ENCODE measurements at places on chromosomes 6 and 20.

GRCh38 chr20:4998160-4998651 lies 3.1 kb downstream of the SLC23A2 start:
- DNase-seq: no peak

DNA sequence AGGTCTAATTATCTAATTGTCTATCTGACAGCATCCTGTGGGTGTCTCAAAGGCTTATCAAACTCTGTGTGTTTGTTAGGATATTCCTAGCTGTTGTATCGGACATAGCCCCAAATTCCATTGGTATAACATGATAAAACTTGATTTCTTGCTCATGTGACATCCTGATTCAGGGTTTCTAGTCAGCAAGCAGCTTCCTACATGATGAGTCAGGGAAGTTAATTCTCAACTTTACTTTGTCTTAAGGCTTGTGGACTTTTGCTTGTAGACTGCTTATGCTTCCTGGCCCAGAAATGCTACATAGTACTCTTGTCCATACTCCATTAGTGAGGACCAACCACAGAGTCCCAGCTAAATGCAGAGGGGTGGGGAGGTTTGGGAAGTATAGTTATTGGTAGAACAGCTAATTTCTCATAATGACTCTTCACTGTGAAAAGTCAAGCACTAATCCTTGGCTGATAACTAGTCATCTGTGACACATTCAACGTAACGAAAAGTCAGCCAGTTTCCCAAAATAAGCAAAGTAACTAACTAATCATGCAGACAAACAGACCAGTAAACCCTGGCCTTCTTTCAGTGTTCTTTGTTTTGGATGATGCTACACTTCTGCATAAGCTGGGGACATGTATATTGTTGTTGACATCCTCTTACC lies 25.8 kb downstream of the NKAIN2 start:
- no peak for DNase-seq

- DNase-seq: no peak
Observed at GRCh38 chr6:28978959-28979561, 26.1 kb downstream of the ZNF311 start.

- DNase-seq: no peak
Observed at GRCh38 chr6:148890096-148890495, 143.3 kb downstream of the UST start.

GRCh38 chr20:346640-347316 lies at the start of gene NRSN2:
TSS of gene NRSN2 (plus strand) at chr20:347111. CDS start at chr20:349644, 2,533 bp downstream.
- DNase-seq: no peak

DNA sequence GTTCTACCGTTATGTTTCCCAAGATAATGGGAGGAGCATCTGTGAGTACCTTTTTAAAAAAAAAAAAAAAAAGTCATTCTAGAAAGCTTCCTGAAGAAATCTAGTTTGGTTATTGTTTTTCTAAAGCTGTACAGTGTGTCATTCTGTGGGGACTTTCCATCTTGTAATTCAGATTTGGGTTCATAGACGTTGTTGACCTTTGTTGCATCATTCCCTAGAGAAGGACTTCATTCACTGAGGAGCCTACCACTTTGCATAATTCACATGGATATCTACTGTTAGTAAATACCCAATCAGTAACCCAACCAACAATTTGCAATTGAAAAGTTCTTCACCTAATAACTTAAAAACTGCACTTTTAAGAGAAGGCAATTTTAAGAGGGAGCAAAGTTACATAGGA lies 60.1 kb downstream of the RPP40 start:
- no peak for DNase-seq

DNA sequence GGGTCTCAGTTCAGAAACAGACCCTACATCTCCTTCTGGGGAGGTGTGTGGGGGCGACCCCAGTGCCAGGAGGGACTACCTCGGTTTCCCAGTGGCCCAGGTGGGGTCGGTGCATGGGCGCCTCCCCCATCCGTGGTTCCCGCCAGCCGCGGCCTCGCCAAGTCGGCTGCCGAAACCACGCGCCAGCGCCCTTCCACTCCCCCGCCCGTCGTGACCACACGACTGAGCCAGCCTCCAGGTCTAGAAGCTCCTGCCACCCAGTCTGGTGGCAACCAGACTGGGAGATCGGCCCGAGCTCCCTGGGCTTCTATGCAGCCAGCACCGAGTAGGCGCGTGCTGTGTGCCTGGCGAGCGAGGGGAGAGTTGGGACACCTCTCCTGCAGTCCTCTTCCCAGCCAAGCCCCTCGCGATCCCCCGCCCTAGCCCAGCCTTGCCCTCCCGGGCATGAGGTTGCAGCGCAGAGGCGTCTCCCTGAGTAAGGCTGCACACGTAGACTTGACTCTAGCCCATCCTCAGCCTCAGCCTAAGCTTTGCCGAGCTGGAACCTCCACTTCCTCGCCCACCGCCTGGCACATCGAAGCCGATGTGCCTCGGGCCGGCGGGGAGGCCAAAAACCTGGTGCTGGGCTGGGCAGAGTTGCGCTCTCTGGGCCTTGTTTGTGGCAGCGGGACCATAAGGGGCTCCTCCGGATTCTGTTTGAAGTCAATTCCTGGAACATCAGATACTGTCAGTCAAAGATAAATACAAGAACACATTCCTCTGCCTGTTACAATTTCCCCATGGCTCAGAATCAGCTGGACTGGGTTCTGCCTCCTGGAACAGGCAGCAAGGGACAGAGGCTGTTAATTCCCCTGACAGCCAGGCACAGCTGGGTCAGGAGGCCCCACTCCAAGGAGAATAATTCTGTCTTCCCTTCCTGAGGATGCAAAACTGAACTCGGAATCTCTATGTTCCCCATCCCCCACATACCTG lies 1.5 kb upstream of the CPNE5 start:
- DNase-seq: no peak

DNA sequence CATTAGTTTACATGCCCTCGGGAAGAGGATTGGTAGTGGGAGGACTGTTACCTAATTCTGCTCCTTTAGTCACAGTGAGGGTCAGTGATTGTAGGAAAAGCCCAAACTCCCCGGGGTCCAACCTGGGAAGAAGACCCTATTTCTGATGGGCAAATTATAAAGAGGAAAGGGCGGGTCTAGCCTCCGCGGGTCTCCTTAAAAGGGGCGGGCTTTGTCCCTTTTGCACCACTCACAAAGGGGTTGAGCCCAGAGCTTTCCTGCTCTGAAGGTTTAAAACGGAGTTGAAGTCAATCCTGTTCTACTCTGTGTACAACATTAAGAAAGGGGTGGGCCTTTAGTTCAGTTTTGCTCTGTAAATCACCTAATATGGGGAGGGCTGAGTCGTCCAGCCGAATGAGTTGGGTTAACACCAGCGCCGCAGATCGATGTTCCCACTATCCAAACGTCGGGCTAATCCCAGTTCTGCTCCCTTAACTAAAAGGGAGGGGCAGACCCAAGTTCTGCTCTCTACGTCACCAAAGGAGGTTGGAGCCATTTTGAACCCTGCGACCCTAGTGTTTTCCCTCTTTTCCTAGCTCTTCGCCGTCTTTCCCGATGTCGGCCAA lies 920 bp upstream of the RNF5 start:
- peak; percentile 54 for DNase-seq

DNA sequence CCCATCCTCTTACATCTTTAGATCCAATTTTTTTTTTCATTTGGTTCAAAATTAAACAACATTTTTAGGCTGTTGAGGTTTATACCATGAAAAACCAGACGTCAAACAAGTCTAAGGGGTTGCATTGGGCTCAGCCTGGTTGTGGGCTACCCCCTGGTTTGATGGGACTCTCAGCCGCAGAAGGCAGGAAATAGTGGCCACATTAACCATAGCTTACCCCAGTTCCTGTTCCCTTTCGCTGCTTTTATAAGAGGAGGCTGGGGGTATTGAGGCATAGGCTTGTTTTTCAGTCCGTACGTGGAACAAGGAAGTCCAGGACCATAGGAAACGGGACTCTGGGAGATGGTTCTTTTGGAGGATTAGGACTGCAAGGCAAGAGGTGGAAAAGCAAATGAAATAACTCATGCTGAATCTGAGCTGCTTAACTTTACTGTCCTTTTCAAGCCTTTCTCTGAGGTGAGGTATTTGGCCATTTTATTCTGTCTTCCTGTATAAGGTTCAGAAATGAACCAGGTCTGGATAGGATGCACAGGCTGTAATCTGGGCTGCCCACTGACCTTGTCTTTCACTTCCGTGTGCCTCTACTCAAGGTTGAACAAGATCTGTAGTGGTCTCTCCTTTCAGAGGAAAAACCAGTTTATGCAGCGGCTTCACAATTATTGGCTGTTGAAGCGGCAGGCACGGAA lies 7.7 kb downstream of the BRPF3 start:
- no peak for DNase-seq

GRCh38 chr6:147869201-147869600 lies 360.7 kb downstream of the SAMD5 start:
- DNase-seq: no peak

DNA sequence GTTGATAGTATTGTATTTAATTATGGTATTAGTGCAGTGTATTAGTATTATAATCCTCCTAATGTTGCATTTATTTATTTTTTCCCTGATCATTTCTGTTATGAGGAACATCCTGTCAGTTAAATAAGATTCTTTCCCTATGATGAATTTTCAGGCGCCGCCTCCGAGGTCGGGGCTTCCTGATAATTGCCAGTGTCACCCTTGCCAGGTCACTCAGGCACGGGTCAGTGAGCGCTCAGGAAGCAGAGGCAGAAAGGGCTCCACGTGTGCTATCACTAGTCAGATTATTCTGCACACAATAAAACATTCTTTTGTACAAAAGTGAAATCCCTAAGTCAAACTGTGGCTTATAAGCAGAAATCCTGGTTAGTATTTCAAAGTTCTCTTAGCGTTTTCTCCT lies 64.8 kb downstream of the TSHZ2 start:
- no peak for DNase-seq

GRCh38 chr6:161445021-161445799 lies 171.3 kb upstream of the AGPAT4 start:
- DNase-seq: no peak

GRCh38 chr6:127554435-127555006 lies 22.5 kb upstream of the C6orf58 start:
- no peak for DNase-seq

- no peak for DNase-seq
Observed at GRCh38 chr6:125165256-125165655, 11.7 kb downstream of the TPD52L1 start.

GRCh38 chr6:15582499-15582898 lies 80.3 kb downstream of the DTNBP1 start:
- DNase-seq: no peak

DNA sequence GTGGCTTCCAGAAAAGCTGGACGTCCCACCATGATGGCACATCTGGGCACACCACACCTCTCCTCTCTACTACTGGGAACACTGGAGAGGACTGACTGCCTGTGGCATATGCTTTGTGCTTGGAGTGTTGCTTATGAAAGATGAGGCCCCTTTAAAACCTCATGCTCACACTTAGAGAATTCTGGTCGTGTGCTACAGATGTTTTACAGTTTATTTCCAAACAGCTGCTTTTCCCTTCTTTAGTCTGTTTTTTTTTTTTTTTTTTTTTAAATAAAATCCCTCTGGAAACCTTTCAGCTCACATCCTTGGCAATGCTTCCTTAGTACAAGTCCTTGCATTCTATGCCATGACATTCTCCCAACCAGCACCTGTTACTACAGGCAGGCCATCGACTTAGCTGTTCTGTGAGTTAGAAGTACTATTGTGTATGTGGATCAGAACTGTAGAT lies 60.3 kb downstream of the BMP6 start:
- DNase-seq: no peak

GRCh38 chr6:27238010-27238983 lies 9.2 kb upstream of the PRSS16 start:
- no peak for DNase-seq

GRCh38 chr6:25556516-25556915 lies 95.5 kb upstream of the SCGN start:
- DNase-seq: peak; percentile 46

DNA sequence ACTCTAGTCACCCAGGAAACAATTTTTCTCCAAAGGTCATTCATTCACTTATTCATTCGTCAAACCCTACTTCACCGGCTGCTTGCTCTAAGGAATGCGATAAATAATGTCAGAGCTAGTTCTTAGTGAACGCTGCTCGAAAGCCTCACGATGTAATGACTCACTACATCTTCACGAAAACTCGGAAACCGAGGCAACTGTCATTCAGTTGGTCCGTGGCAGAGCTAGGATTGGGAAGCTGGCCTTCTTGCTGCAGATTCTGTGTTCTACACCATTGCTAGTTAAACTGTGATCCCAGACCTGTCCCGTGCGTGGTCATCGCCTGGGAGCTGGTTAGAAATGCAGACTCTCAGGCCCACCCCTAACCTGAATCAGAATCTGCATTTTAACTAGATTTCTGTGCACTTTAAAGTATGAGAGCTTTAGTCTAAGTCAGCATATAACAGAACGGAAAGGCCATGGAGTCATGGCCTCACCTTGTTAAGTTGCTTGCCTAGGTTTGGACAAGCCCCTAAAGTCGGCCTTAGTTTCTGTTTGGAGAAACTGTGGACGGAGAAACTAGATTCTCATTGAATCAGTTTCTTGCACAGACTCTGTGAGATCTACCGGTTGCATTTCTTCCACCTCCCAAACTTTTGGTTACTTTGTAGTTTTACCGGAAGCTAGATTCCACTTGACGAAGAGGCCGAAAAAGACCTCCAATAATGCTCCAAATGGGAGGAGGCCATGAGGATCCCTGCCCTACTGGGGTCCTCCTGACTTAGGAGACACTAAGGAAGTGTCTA lies 651 bp upstream of the CCND3 start:
- DNase-seq: peak; percentile 52

Measured in stimulated activated naive CD4-positive, alpha-beta T cell (primary cell).